ENCODE measurements at places on chromosomes 12 and 14.

DNA sequence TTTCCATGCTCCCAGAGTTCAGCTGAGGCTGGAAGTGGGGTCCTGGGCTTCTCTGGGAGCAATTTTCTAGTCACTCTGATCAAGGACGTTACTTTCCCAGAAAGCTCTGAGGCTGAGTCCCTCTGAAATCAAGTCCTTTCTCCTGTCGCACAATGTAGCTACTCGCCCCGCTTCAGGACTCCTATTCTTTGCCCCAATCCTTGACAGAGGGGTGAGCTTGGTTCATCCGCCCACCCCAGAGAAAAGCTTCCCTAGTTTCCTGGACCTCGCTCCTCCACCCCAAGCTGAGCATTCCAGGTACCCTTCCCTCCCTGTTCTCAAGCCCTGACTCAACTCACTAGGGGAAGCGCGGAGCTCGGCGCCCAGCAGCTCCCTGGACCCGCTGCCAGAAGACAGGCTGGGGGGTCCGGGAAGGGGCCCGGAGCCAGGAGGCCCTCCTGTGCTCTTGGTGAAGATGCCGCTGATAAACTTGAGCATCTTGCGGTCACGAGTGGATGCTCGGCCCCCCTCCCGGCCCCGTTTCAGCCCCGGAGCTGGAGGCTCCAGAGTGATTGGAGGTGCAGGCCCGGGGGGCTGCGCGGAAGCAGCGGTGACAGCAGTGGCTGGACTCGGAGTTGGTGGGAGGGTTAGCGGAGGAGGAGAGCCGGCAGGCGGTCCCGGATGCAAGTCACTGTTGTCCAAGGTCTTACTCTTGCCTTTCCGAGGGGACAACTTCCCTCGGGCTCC, 1.6 kb downstream of the AGAP2 start:
- DNase-seq = no peak

- no peak for DNase-seq
Measured at GRCh38 chr14:22265319-22266141, 323.5 kb downstream of the DAD1 start.

DNA sequence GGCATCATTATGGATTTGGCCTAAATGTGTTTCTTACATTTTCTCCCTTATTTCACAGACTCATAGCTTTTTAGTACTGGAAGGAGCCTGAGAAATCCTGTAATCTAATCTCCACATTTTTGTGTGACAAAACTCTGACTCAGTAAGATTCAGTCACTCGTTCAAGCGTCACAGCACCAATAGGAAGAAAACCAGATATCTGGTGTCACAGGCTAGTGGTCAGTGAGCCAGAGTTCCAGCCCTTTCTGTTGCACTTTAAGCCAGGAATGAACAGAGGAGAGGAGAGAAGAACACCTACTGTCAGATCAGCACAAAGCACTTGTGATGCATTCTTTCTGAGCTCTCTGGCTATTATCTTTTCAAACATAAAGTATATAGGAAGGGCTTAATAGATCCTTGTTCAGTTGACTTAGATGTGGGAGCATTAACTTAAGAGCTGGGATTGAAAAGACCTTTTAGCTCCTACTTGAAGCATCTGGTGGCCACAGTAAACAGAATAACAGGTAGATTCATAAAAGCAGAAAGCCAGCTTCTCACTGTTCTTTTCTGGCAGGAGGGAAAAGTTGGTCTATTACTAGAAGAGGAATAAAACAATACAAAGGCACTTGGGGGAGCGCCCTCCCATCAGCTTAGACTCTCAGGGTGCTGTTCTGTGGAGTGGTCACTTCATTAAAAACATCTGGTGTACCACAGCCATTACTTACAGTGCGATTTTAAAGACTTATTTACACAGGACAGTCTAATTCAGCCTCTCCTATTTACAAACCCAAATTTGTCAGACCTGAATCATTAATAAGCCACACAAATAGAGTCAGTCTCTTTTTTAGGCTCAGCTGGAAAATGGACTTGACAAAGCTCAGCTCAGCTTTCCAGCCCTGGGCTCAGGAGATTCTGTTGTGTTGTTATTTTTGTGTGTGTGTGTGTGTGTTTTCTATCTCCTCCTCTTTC, 12.2 kb upstream of the NID2 start:
- DNase-seq = peak; percentile 89

GRCh38 chr14:101932673-101933072, 31.7 kb upstream of the DYNC1H1 start:
- DNase-seq = no peak

DNA sequence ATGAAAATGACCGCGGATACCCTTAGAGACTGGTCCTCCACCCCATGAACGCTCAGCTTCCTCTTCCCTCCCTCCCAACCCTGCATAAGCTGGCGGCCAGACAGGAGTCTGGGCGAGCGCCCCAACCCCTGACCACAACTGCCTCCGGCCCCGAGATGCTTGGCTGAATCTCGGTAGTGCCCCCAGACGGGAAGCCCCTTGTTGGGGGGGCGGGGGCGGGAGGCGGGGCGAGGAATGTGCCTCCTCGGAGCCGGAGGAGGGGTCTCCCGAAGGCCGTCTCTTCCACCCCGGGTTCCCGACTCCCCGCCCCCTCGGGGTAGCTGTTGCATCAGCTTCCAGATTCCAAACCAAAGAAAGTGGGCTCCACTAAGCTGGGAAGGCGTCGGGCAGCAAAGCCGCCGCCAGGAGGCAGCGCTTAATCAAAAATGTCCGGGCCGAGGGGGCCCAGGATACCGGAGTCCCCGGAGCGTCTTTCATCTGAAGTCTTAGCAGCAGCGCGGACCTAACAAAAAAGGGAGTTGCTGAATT, 7.1 kb upstream of the MRPL52 start:
- DNase-seq = peak; percentile 93

DNA sequence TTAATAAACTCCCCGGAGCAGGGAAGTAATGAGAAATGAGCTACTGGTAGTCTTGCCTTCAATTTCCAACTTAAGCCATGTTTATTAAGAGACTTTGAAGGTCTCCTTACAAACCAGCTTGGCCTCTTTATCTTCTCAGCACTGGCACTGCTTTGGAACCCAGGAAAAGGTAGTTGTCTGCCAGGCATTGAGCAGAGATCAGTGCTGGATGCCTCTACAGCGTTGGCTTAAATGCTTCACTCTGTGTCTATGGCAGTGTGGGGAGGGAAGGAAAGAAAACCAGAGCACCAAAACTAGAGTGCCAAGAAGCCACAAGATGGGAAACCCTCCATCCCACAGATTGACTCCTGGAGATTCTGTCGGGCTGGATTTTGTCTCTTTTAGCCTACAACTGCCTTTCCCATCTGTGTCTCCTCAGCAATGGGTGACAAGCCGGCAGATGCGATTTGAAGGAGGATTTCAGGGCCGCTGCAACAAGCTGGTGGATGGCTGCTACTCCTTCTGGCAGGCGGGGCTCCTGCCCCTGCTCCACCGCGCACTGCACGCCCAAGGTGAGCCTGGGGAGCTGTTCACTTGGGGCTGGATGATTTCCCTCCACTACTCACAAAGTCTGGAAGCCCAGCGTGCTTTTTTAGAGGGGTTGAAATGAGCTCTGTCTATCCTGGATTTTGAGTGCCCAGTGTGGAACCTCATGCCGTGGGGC, 57.3 kb downstream of the FNTB start:
- DNase-seq = no peak

GRCh38 chr14:38213001-38213400, 5.3 kb downstream of the SSTR1 start:
- peak; percentile 61 for DNase-seq

GRCh38 chr14:89697281-89698060, 257.1 kb downstream of the EFCAB11 start:
- no peak for DNase-seq

Measured in fibroblast of skin of right biceps (primary cell).